ENCODE measurements at places on chromosomes 4 and X. TPM values are rescaled to one million over a fixed set of nuclear protein-coding genes. Genes with fewer than 3 reads are reported as not detected.

- DNase-seq = no peak
Measured at GRCh38 chr4:41433361-41433760, 104.6 kb upstream of the LIMCH1 start.

- DNase-seq = no peak
Measured at GRCh38 chrX:154064637-154065435, 32.7 kb downstream of the MECP2 start.

GRCh38 chr4:104743215-104743653 is 248.5 kb upstream of the CXXC4 start:
- DNase-seq = no peak

GRCh38 chr4:117898496-117898895 is 135.8 kb upstream of the NDST3 start:
- DNase-seq = no peak

- DNase-seq = no peak
Measured at GRCh38 chr4:5378002-5378401, 326.7 kb downstream of the STK32B start.

Gene GLRA2
- not detected for total RNA-seq

DNA sequence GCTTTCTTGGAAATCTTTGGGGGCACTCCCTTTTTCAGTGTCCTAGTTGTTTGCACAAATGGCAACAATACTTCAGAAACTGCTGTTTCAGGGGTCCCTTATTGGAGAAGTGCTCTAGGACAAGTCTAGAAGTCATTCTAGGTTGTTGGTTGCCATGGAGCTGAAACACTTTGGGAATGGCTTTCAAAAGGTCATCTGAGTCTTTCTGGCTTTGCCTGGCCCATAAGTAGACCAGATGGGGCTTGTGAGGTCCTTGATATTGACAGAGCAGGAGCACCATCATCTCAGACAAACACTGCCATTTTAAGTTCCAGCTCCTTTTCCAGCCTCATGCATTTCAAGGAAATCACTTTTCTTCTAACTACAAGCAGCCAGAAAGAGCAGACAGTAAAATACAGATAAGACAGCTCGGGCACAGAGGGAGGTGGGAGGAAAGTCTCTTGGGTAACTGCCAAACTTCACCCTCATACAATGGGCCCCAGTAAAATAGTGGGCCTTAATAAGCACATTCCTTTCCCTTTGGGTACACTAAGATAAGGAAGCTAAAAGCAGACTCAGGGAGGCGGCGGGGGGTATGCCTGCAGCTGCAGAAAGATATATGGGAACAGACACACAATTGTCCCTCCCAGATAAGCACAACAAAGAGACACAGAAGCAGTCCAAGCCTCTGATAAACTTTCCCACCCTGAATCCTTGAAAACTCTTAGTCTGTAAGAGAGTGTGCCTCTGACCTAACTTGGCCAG is 8.5 kb upstream of the NXF3 start:
- DNase-seq = no peak

Gene POU3F4
- total RNA-seq = not detected

Gene ADH7
- not detected for total RNA-seq

DNA sequence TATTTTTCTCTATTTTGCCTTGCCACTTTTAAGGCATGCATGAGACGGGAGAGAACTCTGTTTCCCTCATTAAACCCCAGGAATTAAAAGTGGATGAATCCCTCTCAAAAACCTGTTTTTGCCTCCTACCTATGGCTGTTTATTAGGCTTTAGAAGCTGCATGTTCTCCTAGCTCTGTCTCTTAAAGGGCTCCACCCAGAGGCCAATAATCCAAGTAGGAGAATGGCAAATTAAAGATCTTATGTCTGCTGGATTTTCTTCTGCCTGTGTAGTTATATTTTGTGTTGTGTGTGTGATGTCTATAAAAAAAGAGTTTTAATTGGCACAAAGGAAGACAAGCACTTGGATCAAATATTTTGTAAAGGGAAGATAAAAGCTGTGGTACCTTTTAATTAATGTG is 32.4 kb downstream of the MAGEC1 start:
- no peak for DNase-seq

Gene FOXP3
- not detected for total RNA-seq

DNA sequence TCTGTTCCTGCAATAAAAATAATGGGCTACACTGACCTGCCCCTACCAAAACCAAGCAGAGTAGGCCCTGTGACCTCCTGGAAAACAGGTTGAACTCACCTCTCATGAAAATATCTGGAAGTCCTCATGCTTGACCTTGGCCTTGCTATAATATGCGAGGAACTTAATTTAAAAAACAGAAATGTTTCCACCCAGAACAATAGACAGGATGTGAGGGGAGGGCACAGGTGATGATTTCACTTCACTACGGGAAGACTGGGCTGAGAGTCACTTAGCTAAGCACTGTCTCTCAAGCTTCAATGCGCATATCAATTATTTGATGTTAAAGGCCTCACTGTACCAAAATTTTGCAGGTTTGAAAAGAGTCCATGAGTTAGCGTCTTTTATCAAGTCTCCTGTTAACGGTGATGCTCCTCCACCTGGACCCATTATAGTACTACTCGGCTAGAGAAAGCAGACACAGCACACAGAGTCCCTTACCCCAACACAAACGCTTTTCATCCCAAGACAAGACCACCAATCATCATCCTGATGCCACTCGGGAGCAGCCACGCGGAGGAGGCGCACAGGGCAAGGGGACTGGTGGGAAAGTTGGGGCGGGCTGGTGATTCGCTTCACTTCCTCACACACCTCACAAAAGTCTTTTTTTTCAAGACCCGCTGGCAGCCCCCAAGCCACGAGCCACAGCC is 25.9 kb downstream of the ZNF721 start:
- DNase-seq = peak; percentile 11

Gene UGT2B10
- total RNA-seq = not detected

GRCh38 chr4:60562334-60562733 is 637.8 kb upstream of the ADGRL3 start:
- DNase-seq = no peak

DNA sequence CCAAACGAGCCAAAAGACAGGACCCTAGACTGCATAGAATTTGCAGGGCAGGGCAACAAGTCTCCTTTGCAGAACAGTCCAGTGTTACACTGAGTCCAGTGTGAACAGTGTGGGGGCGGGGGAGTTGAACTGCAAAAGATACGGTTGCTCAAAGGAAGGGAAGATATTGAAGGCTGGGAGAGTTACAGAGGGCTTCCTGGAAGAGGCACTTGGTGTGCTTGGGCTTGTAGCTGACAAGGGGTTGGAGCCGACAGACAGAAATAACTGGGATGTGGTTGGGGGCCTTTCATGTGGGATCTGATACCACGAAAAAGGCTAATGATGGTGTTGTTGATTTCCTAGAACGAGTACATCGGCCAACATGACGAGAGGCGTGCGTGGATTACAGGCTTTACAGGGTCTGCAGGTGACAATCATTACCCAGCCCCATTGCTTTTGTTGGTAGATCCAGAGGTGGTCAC is 6.1 kb downstream of the XPNPEP2 start:
- DNase-seq = no peak

Gene GPAT3
- total RNA-seq = 0.16 TPM

Gene GALNTL6
- not detected for total RNA-seq

GRCh38 chr4:76016393-76016792 is 6.9 kb downstream of the CXCL10 start:
- DNase-seq = no peak

Gene TCP11X2
- not detected for total RNA-seq

Gene NPY1R
- 0.03 TPM for total RNA-seq
